Immature natural killer cell (primary cell): ENCODE measurements at places on chromosomes 2 and 18. TPM values are rescaled to one million over a fixed set of nuclear protein-coding genes. Genes with fewer than 3 reads are reported as not detected.

Gene ARHGEF33
- polyA plus RNA-seq: not detected

DNA sequence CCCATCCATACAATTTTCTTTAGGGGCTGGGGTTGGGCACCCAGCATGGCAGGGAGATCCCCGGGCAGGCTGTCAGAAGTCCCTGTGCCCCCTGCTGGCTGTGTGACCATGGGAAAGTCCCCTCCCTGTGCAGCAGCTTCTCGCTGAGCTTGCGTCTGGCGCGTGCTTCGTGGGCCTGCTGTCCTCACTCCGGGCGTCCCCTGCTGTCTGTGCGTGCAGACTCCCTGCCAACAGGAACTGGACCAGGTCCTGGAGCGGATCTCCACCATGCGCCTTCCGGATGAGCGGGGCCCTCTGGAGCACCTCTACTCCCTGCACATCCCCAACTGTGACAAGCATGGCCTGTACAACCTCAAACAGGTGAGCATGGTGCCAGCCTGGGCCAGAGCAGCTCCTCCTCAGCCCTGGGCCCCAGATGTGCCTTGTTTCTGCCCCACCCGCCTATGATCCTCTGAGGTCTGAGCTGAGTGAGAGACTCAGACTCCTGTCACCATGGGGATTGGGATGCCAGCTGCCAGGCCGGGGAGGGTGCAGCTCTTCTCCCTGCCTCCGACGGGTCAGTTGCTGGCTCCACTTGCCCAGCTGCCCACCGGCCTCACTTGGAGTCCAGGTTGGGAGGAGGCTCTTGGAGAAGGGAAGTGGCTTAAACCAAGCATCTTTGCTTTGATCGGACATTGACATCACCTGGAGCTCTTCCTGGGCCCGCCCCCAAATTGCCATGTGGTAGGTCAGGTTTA lies 28.6 kb downstream of the IGFBP2 start:
- DNase-seq: no peak

GRCh38 chr2:191292869-191293268 lies 47.7 kb downstream of the MYO1B start:
- no peak for DNase-seq

DNA sequence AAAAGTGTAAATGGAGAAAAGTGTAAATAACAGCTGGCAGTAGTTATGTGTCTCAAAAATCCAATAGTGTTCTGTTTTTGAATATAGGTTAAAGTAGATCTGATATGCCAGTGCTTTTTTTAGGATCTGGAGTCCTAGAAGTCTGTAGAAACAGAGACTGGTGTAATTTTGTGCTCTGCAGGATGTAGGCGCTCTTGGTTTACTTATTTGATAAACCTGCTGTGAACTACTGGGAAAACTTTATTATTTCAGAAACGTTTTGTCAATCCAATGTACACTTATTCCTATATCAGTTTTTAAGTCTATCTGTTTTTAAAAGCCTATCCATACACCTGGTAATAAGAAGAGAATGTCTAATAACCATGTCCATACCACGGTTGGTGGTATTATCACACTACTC lies 530.8 kb upstream of the ZNF804A start:
- no peak for DNase-seq

Gene NRP2
- polyA plus RNA-seq: not detected

DNA sequence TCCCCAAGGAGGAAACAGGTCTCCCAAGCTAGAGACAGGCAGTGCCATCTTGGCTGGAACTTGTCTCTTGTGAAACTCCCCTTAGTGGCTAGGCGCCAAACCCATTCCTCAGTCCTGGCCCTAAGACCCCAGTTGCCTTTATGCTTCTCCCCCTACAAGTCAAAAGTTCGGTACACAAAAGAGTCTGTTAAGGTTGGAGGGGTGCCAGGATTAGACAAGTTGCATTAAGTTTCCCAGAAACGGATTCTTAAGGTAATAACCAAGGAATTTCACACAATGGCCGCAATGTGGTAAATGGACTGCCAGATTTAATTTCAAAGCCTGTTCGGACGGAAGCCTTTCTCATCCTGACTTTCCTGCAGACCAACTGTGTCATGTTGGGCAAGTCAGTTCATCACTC lies 80.7 kb downstream of the CCBE1 start:
- no peak for DNase-seq

Gene TMEM169
- 0.49 TPM for polyA plus RNA-seq
